ENCODE measurements at places on chromosomes 2 and 18. TPM values are rescaled to one million over a fixed set of nuclear protein-coding genes. Genes with fewer than 3 reads are reported as not detected.

GRCh38 chr2:99624677-99625076, 134.9 kb upstream of the REV1 start:
- DNase-seq: no peak

GRCh38 chr2:232139171-232139594, 177.7 kb downstream of the DIS3L2 start:
- no peak for DNase-seq

DNA sequence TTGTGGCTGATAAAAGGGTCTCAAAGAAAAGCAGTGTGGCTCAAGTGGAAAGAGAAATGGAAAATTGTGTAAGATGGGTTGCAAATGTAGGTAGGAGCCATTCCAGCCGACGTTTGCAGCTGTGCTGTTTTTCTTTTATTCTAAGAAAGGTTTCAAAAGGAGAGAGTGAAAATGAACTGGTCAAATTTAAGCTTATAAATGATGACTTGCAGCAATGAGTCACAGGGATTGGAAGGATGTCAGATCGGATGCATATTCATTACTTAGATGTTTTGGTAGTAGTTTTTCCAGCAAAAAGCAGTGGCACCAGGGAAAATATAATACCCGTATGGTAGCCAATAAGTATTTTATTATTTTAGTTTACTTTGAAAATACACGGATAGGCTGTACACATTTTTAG, 79.1 kb downstream of the LRRTM4 start:
- DNase-seq: no peak

- peak; percentile 52 for DNase-seq
Measured at GRCh38 chr2:48315896-48316194, 214.1 kb upstream of the STON1 start.

DNA sequence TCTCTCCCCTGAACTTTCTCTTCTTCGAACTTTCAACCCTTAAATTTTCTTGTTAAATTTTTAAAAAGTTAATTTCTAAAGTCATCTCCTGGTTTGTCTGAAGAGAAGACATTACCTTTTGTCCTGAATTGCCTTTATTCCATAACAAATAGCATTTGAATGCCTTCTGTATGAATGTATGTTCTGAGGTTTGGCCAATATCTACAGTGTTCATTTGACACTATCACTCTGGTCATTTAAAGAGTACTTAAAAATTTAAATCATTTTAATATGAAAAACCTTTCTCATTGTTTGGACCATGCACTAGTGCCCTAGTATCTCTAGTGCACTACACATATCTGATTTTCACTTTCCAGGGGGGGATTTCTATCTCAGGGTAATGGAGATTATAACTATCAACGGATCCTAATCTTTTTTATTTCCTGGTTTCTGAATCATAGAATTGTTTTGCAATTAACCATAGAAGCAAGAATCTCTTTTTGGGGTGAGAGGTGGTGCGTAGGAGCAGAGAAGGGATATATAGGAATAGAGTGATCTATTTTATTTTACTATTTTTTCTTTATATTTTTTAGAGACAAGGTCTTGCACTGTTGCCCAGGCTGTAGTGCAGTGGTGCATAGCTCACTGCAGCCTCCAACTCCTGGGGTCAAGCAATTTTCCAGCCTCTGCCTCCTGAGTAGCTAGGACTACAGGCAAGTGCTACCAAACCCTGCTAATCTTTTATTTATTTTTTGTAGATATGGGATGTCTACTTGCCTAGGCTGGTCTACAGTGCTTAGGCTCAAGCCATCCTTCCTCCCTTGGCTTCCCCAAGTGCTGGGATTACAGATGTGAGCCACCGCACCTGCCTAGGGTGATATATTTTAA, 25.5 kb downstream of the TANC1 start:
- DNase-seq: no peak

DNA sequence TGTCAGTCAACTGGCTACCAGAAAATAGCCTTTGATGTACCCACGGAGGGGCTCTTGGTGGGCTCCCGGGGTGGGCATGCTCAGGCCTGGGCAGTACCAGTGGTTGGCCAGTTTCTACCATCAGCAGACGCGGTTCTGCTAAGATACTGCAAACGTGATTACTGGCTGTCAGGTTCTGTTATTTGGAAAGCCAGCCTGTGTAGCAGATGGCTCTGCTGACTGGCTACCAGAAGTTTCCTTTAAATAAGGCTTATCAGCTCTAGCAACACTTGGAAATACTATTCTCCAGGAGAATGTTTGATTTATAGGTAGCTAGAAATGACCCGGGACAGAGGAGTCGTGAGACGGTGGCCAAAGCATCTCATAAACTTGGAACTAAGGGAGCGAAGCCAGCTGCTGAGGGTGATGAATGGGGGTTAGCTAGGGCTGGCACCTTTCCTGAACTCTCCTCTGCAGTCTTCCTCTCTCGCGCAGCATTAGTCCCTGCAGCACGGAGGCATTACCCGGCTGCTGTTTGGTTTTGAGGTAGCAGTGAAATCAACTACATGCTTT, 171.9 kb downstream of the AGAP1 start:
- DNase-seq: no peak

Gene REG1B
- total RNA-seq: not detected

Gene GCG
- total RNA-seq: not detected

Gene MARCHF4
- not detected for total RNA-seq

Gene ASTL
- not detected for total RNA-seq

DNA sequence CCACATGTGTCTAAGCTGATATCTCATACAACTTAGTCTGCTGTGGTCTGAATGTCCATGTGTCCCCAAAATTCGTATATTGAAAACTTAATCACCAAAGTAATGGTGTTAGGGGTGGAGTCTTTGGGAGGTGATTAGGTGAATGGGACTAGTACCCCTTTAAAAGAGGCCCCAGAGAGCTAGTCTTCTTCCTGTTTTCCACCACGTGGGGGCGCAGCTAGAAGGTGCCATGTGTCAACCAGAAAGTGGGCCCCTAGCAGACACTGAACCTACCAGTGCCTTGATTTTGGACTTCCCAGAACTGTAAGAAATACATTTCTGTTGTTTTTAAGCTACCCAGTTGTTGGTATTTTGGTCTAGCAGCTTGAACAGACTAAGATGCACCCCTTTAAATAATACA, 86.6 kb downstream of the ASB1 start:
- DNase-seq: peak; percentile 68

DNA sequence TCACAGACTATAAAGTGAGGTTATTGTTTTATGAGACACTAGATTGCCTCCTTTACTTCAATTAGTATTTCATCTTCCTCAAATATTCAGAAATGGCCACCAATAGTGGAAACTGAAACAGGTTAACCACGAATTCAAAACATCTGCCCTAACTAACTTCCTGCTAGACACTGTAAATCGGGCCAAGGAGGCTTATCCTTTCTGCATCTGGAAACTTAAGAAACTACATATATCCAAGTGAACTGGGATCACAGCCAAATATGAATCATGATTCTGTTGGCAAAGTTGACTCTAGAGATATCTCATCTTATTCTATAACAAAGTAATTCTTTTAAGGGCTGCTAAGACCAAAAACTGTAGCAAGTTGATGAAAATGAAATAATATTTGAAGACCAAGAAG, 136.6 kb upstream of the ZC3H15 start:
- DNase-seq: no peak

- no peak for DNase-seq
Measured at GRCh38 chr2:109188496-109188890, 59.5 kb downstream of the SH3RF3 start.

GRCh38 chr18:57677262-57678211, 55.9 kb upstream of the NARS1 start:
- no peak for DNase-seq

GRCh38 chr18:11506856-11507255, 102.5 kb upstream of the SLC35G4 start:
- no peak for DNase-seq

Gene VWA3B
- not detected for total RNA-seq

GRCh38 chr2:28298406-28298805, 94.3 kb upstream of the FOSL2 start:
- no peak for DNase-seq

- no peak for DNase-seq
Measured at GRCh38 chr2:143476336-143477087, 347.3 kb downstream of the ARHGAP15 start.

Gene ASB18
- total RNA-seq: not detected

Gene GALNT13
- total RNA-seq: 4.8 TPM

DNA sequence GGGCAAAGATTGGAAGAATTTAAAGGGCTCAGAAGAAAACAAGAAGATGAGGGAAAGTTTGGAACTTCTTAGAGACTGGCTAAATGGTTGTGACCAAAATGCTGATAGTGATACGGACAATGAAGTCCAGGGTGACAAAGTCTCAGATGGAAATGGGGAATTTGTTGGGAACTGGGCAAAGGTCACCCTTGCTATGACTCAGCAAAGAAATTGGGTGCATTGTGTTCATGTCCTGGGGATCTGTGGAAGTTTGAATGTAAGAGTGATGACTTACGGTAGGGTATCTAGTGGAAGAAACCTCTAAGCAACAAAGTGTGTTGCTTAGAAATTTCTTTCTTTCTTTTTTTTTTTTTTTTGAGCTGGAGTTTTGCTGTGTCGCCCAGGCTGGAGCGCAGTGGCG, 6.0 kb upstream of the IL1A start:
- peak; percentile 49 for DNase-seq

Gene ABCG5
- total RNA-seq: 5.8 TPM

DNA sequence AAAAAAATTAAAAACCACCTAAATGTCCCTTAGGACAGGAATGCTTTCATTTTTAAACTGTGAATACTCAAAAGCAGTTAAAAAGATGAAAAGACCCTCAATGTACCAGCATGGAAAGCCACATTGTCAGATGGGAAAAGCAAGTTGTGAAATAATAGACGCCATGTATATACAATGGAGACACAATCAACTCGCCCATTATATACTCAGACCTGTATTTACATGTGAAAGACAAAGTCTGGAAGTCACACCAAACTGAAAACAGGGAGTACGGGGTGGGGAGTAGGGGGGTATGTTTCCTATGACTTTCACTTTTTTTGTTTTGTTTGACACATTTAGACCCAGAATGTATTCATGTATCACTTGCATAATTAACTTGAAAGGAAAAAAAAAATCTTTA, 75.6 kb downstream of the CELF4 start:
- DNase-seq: no peak

DNA sequence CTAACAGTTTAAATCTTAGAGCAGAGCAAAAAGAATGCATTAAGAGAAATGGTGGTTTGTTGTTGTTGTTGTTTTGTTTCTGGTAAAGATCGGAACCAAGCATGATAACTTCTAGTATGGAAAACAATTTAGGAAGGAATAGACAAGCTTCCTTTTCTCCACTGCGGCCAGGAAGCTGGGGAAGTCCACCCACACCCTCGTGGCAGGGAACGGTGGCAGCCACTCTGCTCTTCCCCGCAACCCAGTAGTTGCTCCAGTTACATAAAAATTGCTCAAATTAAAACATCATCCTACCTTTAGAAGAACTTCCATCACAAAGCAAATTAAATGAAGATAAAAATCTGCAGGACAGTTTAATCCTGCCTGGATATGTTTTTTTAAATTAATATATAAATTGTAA, 113.0 kb downstream of the RBMS1 start:
- no peak for DNase-seq

GRCh38 chr2:46865181-46865970, 50.2 kb downstream of the MCFD2 start:
- no peak for DNase-seq

Gene MAL
- total RNA-seq: not detected

- no peak for DNase-seq
Measured at GRCh38 chr2:232563580-232563979, 13.1 kb downstream of the EIF4E2 start.

DNA sequence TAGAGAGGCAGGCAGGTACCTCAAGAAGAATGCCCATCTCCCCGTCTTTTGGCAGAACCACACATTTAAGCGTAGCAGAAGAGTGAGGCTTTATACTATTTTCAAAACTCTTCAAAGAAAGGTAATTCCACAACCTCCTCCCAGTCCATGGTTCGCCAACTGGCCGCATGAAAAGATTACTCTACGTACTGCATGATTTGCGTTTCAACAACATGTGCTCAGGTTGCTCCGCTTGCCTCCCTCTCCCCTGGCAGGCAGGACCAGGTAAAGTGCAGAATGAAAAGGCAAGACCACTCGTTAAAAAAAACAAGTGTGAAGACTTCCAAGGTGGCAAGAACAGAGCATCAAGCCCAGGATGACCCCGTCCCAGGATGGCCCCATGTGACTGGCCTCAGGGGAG, 143.7 kb downstream of the SP3 start:
- no peak for DNase-seq

GRCh38 chr2:55420439-55420725, 726 bp upstream of the CCDC88A start:
- no peak for DNase-seq

DNA sequence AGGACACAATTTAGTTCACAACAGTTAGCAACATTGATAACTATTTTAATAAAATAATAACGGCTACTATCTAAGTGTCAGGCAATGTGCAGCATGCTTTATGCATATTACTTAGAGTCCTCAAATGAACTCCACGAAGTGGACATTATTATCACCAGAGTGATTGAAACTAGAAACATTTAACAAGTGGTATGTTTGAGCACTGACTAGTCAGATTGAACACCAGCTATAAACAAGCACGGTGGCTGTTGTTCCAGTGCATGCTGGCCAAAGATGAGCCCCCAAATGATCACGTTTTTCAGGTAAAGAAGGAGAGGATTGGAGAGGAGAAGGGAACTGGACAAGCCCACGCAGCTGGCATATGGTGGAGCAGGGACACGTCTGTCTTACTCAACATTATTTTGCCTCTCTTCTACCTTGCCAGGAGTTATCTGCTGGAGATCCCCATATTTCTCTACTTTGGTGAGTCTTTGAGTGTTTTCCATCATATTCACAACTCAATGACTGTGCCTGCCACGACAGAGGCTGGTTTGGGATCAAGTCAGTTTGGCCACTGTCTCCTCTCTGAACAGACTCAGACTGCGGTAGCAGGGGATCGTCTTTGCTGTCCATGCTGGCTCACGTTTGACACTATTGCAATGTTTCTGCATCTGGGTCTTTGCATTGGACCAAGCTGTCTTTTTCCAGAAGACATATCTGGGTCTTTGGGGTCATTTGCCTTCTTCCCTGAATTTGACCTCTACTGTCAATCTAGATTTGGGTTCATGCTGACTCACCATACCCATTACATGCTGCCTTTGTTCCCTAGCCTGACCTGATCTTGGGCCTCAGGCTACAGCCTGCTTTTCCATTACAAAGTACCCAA, 66.0 kb upstream of the ACSL3 start:
- DNase-seq: peak; percentile 50

GRCh38 chr18:75546964-75547363, 119.5 kb upstream of the SMIM21 start:
- no peak for DNase-seq

- DNase-seq: no peak
Measured at GRCh38 chr2:199434555-199434954, 23.2 kb downstream of the SATB2 start.

- DNase-seq: no peak
Measured at GRCh38 chr2:100739735-100740432, 80.1 kb upstream of the NPAS2 start.

DNA sequence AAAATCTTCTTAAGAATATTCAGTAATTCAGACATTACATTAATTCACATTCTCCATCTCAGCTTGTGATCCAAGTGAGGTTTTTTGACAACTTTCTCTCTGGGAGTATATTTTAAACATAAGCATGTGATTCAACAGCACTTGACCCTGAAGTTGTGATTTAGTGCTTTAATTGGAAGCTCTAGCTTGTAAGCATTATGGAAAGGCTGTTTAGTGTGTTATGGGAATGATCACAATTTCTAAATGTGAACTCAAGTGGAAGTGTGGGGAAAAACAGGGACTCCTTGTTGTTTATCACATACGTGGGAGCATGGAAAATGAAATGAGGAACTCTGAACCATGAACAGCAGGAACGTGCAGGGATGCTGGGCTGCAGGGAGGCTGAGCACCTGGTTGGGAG, 148.9 kb upstream of the BCL2L11 start:
- DNase-seq: no peak

All from HepG2 (cell line).